ENCODE measurements at places on chromosomes 7 and 10.

DNA sequence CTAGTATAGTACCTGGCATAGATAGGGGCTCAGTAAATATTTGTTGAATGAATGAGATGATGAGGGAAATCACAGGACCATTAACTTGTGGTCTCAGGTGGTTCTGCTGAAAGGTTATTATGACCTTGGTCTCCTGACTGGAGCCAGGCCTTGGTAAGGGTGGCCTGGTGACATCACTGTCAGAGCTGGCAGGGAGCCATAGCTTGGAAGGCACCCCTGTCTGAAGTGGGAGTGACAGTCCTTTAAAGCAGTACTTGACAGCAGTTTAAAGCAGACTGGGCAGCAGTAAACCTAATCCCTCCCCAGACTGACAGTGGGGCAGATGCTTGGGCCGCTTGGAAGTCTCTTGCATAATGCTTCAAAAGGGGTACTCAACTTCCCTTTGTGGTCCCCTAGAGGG lies 13.4 kb downstream of the DPCD start:
- no peak for DNase-seq

GRCh38 chr7:42198974-42199668 lies 37.9 kb downstream of the GLI3 start:
- DNase-seq: no peak

DNA sequence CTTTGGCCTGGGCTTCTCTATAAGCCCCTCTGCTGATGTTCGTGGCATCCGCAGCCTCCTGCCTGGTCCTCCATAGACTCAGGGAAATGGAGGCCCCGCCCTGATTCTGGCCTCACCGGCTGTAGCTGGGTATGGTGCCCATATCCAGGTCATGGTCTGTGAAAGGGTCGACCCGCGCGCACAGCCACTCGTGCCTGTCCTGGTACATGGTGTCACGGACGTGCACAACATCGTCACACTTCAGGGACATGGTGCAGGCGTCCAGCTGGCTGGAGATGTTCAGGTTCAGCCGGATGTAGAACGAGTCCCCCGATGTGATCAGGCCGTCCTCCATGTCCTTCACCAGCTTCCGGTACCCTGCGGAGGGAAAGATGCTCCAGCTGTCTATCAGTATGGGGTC lies 75.1 kb upstream of the GNA12 start:
- DNase-seq: no peak

DNA sequence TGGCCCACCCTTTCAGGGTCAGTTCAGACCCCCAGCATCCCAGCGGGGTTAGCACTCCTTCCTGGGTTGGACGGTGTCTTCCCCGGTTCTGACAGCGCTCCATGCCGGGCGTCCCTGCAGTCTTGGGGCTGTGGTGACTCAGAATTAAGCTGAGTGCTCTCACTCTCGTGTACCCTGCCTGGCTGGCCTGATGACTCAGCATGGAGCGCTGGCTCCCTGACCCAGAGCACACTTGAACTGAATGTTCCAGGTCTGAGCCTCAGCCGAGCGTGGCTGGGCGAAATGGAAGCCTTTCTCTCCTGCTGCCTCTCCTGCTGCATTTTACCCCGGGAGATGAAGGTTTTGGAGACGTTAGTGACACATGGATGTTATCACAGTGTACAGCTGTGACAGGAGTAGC lies 7.1 kb downstream of the BAG3 start:
- DNase-seq: no peak

- no peak for DNase-seq
Measured at GRCh38 chr10:101682172-101682825, 12.7 kb downstream of the FBXW4 start.

DNA sequence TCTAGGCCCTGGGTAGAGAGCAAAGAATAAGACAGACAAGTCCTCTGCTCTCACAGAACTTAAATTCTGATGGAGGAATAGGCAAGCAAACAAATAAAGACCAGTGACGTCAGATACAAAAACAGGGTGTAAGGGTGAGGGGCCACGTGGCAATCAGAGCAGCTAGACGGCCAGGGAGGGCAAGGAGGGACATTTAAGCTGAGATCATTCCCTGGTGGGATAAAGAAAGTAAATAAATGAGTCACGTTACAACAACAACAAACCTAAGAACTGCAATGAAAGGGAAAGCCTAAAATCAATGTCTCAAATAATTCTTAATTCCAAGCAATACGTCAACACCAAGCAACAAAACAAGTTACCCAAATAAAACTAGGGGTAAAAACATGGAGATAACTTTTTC lies 21.8 kb downstream of the STN1 start:
- DNase-seq: no peak

- no peak for DNase-seq
Measured at GRCh38 chr7:32102432-32102873, 32.2 kb upstream of the PDE1C start.

GRCh38 chr10:1103551-1103950 lies 47.4 kb downstream of the WDR37 start:
- DNase-seq: no peak

DNA sequence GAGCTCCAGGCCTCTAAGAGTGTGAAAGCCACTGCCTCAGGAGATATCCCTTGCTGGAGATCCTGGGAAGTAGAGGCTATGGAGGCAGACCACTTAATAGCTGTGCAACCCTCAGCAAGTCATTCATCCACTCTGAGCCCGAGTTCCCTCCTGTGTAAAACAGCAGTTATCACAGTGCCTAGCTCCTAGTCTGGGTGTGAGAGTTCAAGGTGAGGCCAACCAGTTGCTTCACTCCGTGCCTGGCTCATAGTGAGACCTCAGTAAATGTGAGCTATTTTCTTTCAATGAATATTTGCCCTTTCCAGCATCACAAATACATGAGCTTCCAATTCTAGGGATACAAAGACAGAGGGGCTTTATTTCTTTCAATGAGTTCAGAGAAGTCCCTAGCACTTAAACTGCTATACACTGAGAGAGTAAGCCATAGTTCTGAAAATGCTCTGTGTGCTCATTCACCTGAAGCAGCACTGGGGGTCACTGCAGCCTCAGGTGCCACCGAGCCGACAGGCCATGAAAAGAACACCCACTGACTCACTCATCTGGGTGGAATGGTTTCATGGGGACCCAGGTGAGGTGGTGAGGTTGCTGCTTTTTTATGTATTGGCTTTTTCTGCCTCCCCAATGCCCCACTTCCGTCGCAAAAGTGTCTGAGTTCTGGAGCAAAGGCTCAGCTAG lies 259.8 kb downstream of the KCNMA1 start:
- DNase-seq: no peak

DNA sequence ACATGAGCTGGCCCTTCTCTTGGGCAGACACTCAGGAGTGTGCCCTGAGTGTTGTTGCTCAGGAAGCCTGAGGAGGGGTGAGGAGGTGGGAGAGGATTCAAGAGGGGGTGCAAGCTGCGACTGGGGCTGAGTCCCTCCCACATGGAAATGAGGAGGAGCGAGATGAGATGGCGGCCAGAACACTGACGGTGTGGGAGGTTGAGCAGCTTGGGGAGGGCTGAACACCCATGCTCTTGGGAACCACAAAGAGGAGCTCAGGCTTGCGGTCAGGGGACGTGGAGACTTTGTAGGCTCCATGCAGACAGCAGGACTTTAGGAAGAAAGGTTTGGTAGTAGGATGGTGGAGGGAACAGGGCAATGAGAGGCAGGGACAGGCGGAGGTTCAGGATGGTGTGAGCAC lies 163.2 kb upstream of the SHH start:
- DNase-seq: no peak

DNA sequence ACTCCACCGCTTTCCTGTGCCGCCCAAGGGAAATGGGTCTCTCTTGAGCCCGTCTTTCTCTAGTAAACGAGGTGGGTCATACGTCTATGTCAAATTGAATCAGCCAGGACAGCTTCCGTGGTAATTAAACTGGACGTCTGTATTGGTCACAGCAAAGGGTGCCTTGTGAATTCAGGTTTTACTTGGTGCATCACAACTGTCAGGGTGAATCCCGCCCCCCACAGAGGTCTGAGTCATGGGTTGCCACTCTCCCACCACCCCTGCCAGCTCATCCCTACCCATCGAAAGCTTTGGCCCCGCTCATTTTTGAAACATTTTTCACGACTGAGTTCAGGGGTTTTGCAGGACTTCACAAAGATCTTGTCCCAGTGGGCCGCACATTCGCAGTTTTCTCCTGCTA lies 8.0 kb upstream of the SP8 start:
- no peak for DNase-seq

DNA sequence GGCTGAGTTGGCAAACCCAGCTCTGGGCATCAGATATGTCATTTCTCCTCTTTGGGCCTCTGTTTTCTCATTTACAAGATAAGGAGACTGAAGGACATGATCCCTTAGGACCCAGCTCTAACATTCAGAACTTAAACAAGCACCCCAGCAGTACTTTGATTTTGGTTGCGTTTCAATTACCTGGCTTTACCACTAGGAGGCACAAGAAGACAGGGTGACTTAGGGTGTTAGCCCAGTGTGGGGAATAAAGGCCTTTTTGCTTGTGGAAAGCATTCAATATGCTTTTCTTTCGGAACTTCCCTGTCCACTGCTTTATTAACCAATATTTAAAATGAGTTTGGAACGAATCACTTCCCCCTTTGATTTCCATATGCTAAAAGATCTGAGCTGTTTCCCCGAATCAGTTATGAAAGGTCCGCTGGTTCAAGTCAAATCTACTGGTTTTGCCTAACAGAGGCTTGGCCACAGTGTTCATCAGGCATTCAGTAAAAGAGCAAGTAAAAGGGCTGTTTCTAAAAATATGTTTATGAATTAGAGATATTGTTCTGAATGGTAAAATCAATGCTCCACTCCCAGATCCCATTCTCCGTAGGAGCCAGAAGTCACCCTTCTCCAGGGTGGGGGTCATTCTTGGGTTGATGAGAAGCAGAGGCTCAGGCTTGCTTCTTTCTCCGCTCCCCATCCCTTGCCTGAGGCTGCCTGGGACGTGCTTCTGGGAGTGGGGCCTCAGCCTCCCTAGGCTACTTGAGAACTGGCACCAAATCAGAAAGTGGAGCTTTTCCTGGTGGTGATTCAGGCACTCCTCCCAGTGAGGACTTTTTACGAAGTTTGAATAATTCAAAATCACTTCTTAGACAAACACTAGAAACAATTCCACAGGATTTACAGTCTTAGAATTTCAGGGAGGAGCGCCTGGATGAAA lies 105.5 kb downstream of the MYOF start:
- peak; percentile 4 for DNase-seq

DNA sequence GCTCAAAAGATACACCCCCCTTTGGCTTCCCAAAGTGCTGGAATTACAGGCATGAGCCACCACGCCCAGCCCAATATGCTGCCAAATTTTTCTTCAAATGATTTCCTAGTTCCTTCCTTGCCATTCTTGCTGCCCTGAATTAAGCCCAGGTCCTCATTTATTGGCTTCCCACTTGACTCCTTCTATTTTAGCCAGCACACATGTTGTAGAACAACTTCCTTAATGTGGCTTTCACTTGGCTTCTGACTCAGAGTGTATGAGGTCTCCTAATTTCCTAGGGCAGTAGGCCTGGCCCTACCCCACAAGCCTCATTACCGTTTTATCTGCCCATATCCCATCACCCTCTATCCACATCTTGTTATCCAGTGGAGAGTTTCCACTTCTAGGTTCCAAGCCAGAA lies 21.8 kb upstream of the HIPK2 start:
- no peak for DNase-seq

DNA sequence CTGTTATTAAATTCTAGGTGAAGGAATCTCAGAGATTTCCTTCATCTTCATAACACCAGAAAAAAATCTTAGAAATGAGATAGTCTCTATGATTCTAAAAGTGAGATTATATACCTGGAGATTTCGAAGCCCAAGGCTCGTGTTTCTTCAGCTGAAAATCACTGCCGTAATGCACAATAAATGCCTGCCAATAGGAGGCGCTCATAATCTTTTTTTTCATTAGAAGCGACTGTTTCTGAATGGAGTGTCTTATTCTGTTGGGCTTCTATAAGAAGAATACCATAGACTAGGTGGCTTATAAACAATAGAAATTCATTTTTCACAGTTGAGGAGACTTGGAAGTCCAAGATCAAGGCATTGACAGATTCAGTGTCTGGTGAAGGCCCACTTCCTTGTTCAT lies 294.7 kb downstream of the PRKG1 start:
- no peak for DNase-seq

Data from stimulated activated CD8-positive, alpha-beta memory T cell treated with anti-CD3 and anti-CD28 coated beads, Interleukin-7, amount 100 ng/mL, for 4 hours (primary cell).